NCI-H1092 (cell line): ENCODE measurements at places on chromosomes 4 and X.

- DNase-seq: no peak
Measured at GRCh38 chr4:102503831-102504786, 3.0 kb downstream of the NFKB1 start.

DNA sequence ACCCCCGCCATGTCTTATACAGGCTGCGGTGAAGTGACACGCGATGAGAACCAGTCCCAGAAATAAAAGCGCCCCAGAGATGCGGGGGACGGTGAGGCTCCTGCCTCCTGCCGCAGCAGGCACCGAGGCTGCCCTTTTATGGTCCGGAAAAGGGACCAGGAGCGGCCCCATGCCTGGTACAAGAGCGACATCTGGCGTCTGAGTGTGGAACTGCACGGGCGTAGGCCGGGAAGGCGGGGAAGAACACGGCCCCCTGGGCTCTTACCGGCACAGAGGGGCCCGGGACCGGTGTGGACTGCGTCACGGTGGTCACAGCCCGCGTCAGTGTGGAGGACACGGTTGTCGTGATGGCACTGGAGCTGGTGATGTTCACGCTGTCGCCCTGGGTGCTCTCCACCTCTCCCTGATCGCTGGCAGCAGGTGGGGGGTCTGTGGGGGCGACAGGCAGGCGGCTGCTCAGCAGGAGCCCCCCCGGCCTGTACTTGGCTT, 8.9 kb upstream of the RENBP start:
- DNase-seq: peak; percentile 47

DNA sequence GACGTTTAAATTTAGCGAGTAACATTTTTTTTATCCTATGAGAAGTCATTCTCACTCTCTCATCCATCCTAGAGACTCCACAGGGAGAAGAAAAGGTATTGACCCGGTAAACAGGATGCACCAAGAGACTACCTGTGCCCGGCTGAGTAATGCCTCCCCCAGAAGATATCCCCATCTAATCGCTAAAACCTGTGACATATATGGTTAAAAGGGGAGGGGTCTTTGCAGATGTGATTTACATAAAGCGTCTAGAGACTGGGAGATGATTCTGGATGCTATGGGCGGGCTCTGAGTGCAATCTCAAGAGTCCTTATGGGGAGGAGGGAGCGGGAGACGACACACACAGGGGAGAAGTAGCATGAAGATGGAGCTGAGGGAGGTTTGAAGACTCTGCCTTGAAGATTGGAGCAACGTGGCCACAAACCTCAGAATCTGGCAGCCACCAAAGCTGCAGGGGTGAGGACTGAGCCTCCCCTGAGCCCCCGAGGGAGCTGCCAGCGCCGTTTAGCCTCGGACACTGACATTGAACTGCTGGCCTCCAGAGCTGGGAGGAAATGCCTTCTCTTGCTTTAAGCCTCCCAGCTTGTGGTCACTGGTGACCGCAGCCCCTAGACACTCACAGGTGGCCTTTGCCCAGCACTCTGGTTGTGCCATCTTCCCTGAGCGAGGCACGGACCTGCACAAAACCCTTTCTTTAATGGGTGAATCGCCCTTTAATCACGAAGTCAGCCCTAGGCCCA, 11.2 kb downstream of the ABLIM2 start:
- DNase-seq: no peak

DNA sequence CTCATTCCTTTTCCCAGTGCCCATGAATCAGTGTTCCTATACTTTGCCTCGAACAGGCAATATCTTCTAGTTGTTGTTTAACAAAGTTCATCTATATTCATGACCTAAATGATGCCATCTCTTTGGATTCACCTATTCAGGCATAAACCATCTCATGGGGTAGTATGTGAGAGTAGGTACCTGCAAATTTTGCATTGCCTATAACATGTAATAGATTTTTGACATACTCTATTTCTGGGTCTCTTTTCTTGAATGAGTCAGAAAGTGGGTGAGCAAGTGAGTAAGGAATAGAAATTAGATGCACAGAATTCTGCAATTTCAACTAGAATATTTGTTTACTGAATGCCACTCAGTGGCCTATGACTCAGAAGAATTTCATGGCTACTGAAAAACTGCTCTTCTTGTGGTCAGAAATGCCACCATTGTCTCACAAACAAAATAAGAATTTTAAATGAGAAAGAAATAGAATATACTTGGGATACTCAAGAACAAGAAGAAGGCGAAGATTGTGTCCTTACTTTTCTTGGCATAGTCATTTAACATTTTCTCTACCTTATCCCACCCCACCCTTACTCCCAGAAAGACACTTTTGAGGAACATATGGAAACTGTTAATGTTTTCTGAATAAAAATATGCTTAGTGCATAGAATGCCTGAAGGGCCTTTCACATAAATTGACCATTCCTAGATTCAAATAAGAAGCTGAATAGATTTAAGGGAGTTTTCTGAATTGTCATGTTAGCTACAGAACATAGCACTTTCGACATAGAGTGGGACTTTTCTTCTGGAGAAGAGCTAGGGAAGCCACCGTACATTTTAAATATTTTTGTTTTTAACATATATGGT, 86.8 kb downstream of the HHIP start:
- DNase-seq: no peak

DNA sequence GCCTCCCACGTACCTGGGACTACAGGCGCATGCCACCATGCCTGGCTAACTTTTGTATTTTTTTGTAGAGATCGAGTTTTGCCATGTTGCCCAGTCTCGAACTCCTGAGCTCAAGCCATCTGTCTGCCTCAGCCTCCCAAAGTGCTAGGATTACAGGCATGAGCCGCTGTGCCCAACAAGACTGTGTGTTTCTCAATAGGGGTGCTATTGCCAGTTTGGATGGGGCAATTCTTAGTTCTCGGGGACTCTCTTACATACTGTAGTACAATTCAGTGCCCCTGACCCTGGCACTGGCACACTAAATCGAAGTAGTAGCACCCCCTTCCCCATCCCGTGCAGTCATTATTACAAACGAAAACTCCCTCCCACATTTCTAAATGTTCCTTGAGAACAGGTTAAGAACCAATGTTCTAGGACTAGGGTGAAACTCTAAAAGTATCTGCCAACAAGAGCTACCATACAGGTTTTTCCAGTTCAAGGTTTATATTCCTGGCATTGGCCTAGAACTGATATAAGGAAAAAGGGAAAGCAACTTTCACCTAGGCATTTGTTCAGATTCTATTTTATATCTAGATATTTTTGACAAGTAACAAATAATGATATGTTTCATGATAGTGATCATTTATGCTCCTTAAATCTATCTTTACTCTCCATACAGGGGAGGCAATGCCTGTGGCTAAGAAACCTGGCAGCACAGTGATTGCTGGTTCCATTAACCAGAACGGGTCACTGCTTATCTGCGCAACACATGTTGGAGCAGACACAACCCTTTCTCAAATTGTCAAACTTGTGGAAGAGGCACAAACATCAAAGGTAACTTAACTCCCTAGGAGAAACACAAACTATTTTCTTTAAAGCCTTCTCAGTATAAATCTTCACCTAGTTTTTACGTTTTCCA, 50.4 kb upstream of the PGAM4 start:
- DNase-seq: no peak
